NCI-H446 treated with DMSO at 0.1 percent for 48 hours (cell line): ENCODE measurements at places on chromosomes 5 and 9.

GRCh38 chr5:77627869-77628674, 10.4 kb downstream of the OTP start:
- DNase-seq, result no peak

DNA sequence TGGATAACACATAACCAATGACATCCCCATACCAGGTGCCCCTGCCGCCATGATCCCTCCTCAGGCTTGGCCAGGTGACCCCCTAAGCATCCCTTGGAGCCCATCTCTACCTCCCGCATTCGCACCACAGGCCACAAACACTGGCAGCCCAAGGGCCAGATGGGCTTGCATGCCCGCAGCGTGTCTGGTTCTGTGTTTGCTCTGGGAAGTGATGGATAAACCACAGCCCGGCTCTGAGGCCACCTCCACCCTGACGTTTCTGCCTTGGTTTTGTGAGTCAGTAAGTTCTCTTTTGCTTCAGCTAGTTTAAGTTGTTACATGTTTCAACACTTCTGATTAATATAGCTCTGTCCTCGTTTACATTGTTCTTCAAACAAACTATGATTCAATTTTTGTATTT, 172.4 kb upstream of the PHYKPL start:
- DNase-seq, result no peak

DNA sequence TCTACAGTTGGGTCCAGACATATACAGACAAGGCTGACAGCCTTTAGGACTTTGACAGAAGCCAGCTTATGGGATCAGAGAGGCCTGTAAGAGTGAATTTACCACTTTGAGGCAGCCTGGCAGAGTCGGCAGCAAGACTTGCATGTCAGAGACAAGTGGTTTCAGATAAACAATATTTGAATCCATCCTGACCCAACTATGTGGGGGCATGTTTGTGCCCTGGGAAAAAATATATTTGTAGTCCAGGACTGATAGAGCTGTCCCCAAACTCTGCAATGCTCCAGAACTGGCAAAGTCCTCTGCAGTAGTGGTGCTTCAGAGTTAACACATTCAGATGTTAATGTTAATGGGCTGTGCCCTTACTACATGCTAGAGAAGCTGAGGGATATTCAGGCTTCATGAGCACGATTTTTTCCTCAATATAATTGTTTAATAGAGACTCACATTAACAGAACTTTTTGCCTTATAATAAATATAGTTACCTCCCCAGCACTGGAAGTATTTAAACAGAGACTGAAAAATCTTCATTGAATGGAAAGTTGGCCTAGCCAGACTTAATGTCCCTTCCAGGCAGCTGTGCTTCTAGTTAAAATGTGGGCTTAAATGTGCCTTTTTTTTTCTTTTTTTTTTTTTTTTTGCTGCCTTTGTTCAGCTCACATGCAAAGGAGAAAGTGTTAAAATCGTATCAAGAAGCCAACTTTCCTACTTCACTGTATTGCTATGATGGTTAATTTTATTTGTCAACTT, 42.9 kb downstream of the FEM1C start:
- no peak for DNase-seq

- no peak for DNase-seq
These were observed 29.4 kb upstream of the GDA start for GRCh38 chr9:72119853-72120252.

- DNase-seq, result no peak
These were observed 18.5 kb downstream of the AGTPBP1 start for GRCh38 chr9:85723215-85723614.

- peak; percentile 80 for DNase-seq
These were observed 161.1 kb upstream of the CDH12 start for GRCh38 chr5:23014266-23014665.

DNA sequence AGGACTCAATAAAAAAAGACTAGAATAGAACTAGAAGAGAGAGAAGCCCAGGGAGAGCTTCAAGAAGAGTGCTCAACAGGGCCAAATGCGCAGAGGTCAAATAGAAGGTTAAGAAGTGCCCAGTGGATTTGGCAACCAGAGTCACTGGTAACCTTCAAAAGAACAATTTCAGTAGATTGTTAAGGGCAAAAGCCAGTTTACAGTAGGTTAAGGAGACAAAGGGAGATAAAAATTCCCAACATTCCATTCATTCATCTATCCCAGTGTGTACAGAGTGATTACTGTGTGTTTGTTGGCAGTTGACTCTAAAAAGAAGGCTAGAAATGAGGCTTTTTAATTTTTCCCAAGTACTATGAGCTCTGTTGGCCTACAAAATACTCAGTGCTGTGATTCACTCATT, 69.4 kb downstream of the RIGI start:
- DNase-seq, result no peak

DNA sequence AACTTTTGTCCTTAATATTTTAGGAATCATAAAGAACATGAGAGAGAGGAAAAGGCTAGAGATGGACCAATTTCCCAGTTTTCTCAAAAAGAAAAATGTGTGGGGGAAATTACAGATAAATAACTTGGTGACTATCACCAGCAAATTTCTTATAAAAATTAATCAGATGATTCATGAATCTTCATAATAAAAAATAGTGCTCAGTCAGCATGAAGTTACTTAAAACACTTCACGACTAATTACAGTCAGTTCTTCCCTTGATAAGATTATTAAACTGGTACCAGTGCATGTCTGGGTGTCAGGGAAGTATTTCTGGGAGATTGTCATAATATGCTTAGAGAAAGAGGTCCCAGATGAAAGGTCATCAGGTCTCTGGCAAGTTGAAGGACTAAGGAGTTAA, 133.0 kb downstream of the SNCAIP start:
- no peak for DNase-seq

DNA sequence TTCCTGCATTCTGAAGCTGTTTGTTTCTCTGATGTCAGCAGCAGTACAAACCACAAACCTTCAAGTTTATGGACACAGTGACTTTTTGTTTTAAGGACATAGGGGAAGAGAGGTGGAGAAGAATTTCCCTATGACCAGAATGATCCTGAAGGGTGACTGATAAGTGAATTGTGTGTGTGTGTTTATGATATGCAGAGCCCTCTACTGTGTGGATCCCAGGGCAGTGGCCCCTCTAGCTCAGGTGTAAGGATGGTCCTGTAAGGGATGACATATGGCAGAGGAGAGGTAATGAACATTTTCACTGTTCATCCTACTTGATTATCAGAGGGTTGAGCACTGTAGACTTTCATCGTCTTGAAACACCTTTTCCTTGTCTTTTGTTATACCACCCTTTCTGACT, 30.6 kb upstream of the TMED7 start:
- no peak for DNase-seq
